Anterior cingulate cortex (tissue), 58 donors: ENCODE measurements at places on chromosomes 1 and 21.

GRCh38 chr1:203807196-203807595 lies 11.8 kb downstream of the ZBED6 start:
- DNase-seq = no peak

DNA sequence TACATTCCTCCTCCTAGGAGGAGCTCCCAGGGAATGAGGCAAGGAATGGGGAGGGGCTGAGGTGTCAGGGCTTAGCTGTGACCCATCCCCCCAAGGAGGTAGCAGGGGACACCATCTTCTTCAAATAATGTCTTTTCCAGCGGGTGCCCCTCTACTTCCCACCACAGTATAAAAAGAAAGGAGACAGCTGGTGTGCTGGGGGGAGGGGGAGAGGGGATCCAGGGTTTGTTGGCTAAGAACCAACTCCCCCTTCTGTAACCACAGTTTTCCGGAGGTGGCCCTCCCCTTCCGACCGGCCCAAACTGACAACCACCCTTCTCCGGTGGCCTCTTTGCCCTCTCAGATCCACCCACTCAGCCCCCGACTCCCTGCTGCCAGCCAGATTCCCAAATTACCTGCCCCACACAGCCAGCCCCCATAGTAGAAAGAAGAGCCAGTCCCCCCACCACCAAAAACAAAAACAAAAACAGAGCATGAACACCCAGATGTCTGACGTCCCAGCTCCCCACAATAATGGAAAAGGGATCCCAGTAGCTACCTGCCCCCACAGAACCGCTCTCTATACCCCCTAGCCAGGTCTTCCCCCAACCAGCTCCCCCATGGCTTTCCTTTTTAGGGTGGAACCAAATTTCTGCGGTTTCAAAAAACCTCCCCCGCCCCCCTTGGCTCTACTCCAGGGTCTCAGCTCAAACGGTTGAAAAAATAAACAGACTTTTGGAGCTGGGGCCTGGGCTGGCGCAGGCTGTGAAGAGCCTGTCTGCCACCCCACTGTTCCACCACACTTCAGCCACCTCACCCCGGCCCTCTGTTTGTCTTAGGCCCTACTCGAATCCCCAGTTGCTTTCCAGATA lies 2.1 kb downstream of the ARHGEF2 start:
- peak; percentile 41 for DNase-seq

DNA sequence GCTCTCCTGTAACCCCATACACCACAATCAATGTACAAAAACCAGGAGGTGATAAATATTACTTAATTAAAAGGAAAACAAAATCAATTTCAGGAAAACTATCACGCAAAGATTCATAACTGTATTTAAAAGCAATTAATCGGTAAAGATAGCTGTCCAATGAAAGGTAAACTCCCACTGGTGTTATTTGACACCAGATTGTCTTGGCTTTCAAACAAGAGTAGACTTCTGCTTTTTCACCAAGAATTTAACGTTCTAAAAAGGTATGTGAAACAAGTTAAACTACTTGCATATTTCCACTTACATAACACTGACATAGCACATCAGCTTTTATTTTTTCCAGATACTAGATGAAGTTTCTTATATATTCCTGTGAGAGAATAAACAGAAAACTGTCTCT lies 3.5 kb downstream of the PLPP3 start:
- no peak for DNase-seq

DNA sequence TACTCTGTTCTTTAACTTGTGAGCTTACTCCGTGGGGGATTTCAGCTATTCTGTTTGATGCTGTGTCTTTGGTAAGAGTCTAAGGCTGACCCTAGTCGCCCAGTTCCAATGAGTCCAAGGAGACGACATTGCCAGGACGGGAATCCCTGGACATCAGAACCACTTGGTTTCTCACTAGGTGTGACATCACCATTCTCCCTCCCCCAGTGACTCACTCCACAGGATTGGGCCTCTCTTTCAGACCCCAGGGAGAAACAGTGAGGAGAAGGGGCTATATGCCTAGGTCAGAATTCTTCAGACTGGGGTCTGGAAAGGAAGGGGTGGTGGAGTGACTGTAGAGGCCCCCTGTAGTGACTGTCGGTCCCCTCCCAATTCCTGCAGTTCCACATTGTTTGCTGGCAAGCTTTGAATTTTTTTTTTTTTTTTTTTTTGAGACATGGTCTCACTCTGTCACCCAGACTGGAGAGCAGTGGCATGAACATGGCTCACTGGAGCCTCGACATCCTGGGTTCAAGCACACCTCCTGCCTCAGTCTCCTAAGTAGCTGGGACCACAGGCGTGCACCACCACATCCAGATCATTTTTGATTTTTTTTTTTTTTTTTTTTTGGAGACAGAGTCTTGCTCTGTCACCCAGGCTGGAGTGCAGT lies 21.3 kb downstream of the ALPL start:
- DNase-seq = no peak

DNA sequence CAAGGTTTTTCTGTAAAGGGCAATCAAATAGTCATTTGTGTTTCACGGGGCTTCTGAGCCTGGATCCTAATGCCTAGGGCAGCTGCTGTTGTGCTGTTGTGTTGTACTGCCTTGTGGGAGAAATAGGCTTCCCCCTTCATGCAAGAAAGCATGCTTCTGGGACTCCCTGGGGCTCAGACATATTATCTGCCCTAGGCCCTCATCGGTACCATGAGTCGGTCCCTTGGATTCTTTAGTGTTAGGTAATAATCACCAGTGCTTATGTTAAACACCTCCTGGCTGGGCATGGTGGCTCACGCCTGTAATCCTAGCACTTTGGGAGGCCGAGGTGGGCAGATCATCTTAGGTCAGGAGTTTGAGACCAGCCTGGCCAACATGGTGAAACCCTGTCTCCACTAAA lies 245.9 kb downstream of the TNR start:
- DNase-seq = no peak

DNA sequence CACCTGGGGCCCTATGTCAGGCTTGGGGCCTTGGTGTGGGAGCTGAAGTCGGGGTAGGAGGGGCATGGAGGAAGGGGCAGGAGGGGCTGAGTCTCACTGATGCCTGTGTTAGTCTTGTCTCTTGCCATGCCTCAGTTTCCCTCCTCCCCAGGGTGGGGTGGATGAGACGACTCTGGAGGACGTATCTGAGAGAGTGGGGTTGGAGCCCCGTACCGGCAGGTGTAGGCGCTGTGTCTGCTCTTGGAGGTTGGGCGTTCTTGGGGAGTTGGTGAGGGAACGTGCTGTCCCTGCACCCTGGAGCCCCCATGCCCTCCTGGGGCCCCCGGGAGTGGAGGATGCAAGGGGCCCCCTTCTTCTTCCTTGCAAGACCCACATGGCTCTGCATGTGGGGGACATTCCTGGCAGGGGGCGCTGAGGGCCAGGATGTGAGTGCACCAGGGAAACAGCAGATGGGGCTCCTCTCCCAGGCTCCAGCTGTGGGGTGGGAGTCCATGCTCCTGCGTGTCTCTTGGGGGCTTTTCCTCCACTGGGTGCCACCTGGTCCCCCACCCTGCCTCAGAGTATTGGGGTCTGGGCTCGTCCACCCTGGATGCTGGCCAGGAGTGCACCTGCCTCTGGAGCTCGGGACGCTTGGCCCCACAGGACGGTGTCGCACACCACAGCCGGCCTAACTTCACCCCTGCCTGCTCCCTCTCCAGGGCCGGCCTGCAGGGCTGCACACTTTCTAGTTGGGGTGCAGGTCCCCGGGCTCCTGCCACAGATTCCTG lies 1.4 kb upstream of the TNFRSF14 start:
- no peak for DNase-seq

GRCh38 chr1:62307895-62308492 lies 11.2 kb downstream of the KANK4 start:
- no peak for DNase-seq

DNA sequence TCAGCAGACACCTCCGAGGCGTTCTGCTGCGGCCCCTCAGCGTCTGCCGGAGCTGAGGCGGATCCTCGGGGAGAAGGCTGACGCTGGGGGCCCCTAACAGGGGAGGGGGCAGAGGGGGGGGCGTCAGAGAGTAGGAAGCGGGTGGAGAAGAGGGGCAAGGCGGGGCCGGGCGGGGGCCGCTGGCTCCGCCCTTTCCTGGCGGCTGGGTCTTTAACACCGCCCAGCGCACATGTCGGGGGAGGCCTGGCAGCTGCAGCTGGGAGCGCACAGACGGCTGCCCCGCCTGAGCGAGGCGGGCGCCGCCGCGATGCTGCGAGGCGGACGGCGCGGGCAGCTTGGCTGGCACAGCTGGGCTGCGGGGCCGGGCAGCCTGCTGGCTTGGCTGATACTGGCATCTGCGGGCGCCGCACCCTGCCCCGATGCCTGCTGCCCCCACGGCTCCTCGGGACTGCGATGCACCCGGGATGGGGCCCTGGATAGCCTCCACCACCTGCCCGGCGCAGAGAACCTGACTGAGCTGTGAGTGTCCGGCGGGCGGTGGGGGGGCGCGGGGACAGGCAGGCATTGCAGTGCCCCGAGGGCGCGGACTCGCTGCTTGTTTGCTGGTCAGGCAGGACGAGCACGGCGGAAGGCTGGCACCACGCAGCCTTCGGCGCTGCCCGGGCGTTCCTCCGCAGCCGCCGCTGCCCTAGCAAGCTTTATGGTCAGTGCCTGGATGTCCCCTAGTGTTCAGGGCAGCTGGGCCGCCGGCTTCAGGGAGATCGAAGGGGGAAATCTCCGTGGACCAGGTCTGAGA lies at the start of gene NTRK1:
NTRK1 (plus strand) TSS at position 238 of the 796 bp plus-strand sequence; CDS start at position 308, 70 bp downstream.
- no peak for DNase-seq
